ENCODE measurements at places on chromosomes 1 and 21. TPM values are rescaled to one million over a fixed set of nuclear protein-coding genes. Genes with fewer than 3 reads are reported as not detected.

- no peak for DNase-seq
Measured at GRCh38 chr1:97385536-97386277, 535.1 kb downstream of the DPYD start.

The CD101 gene
- total RNA-seq = 0.11 TPM

- DNase-seq = no peak
Measured at GRCh38 chr21:45390831-45391742, 13.9 kb upstream of the COL18A1 start.

GRCh38 chr21:24705201-24705600 is 902.1 kb downstream of the MRPL39 start:
- DNase-seq = no peak

The HIVEP3 gene
- 1.1 TPM for total RNA-seq

- no peak for DNase-seq
Measured at GRCh38 chr1:8202182-8202905, 115.6 kb upstream of the SLC45A1 start.

The HCRTR1 gene
- total RNA-seq = 0.53 TPM

The TMEM82 gene
- not detected for total RNA-seq

- no peak for DNase-seq
Measured at GRCh38 chr1:94637121-94637520, 95.6 kb upstream of the F3 start.

DNA sequence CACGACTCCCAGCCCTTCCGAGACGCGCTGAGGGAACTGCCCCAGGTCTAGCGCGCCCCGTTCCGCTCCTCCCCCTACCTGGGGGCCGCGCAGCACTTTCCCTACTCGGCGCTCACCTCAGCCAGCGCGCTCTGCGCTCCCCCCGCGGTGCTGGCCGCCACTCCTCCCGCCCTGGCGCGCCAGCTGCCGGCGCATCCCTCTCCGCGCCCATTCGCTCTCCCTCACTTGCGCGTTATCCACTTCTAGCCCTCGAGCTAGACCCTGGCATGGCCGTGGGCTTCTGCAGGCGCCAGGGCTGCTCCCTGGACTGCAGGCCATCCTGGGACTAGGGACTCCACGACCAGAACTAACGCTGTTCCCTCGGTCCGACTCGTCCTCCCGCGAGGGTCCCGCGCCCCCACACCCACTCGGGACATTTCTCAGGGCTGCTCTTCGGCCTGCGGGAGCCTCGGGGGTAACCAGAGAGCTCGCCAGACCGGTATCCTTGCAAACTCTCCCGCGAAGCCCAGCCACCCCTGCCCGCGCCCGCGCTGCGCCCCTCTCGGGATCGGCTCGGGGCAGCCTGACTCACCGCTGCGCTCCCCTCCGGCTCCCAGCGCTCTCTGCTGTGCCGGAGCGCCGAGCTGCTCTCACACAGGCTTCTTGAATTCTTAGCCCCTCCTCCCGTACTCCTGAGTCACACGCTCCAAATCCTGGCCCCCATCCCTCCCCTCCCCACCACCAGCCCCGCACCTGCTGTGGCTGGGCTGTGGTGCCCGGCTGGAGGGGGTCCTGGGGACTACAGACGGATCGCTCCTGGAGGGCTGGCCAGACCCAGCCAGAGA is at the start of gene NGF:
TSS of gene NGF (minus strand) at position 617 of the 824 bp plus-strand sequence. CDS start 51,454 bp downstream, outside the sequence.
- no peak for DNase-seq

DNA sequence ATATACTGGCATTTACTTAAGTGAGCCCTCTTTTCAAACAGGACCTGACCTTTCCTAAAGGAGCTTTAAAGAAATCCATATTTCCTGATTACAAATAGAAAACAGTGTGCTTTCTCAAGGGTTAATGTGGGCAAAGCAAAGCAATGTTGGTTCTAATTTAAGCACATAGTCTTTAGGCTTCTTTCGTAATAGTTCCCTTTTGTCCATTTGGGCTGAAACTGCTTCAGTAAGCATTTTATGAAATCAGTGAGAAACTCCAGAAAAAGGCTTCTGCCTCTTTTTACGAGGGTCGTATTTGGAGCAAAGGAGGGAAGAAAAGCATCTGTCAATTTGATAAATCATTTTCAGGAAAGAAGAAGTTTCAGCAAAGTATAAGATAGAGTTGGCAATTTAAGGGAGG is 331.2 kb downstream of the KIF26B start:
- DNase-seq = no peak

The C1orf35 gene
- 11.6 TPM for total RNA-seq
